ENCODE measurements at places on chromosomes 7 and 10.
A peak's percentile ranks its signal among the peaks of the same experiment; 100 is the strongest.

DNA sequence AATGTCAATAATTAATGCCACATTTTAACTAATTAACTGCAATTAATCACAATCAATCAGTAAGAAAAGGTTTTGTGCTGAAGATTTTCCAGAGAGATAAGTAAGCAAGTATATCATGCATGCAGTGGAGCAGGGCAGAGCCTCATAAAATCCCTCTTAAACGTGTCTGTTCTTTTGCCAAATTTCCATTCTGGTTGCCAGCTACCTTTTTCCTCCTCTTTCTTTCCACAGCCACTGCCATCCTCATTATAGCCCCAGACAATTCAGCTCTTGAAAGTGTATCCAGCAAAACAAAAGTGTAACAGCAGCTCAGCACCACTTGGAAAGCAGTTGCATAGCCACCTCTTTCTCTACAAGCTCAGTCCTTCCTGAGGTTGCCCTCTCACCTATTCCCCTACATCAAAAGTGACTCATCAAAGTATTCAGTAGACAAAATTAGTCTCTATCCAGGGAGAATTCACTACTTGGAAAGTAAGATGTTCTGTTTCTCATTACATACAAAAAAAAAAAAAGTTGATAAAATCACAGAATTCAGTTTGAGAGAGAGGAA, 26.9 kb upstream of the EPHB6 start:
- DNase-seq, result no peak

DNA sequence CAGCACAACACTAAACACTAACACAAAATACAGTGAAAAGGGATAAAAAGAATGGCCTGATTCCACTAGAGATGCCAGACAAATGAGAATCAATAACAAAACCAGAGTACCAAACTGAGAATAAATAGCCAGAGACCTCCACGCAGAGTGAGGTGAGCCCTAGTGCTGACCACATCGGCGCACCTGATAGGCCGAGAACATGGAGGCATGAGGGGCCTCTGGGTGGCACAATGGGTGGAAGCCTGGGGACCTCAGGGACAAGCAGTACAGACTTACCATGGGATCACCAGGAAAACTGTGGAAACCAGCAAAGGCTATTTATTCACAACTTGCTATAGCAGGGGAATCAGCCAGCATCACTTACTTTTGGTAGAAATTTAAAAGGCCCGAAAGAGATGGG, 1.8 kb upstream of the CSGALNACT2 start:
- no peak for DNase-seq

GRCh38 chr10:20034732-20035131, 218.5 kb downstream of the PLXDC2 start:
- no peak for DNase-seq

DNA sequence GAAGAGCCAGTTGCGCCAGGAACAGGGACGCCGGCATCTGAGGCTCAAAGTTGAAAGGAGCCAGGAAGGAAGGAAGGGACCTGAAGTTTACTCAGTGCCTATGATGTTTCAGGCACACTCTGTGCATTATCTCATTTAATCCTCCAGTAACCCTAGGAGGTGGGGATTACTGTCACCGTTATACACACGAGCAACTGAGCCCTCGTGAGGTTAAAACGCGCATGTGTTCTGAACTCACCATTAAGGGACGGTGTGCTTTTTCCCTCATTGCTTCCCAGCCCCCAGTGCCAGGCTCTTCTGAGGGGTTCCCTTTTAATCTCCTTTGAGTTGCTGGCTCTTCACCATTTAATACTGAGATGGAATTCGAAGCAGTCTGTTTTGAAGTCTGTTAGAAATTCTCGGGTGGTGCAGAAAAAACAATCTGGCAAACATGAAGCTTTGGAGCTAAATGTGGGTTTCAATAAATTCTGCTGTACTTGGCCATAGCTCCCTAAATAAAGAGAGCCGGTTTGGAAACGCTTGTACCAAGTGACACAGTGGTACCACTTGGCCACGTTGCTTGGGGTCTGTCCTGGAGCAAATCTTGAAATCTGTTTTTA, 102.2 kb downstream of the TAX1BP1 start:
- DNase-seq, result no peak

- no peak for DNase-seq
Measured at GRCh38 chr7:115024276-115024675, 102.4 kb downstream of the MDFIC start.

DNA sequence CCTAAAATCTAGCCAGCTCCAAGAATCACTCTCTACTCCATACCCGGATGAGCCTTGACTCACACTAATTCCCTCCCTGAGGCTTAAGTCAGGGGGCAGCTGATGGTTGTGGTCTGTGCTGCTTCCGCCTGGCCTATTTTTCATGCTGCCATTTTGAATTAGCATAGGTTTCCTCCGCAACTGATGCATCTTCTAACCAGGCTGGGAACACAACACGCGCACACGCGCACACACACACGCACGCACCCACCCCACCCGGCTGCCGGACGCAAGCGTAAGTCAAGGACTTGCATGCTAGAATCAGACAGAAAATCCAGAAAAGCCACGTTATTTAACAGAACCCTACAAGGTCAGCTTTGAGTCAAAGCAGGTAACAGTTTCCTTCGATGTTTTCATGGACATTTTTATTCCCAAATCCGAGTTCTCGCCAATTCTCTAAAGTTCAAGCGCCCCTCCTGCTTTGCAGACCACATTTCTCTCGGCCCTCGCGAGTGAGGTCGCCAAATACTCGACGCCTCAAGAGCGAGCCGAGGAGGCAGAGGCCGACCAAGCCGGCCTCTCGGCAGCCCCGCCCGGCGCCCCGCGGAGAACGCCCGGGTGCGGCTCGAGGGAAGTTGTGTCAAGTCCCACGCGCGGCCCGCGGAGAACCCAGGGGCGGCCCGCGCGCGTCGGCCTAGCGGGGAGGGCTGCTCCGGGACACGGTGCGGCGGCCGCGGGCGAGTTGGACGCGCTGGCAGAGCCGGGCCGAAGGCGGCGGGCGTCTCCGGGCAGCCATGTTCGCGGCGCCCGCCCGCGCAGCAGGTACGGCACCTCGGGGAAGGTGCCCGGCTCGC, 961 bp downstream of the SCRN1 start:
- DNase-seq, result peak; percentile 45

GRCh38 chr10:69107699-69108098, 16.3 kb upstream of the VPS26A start:
- DNase-seq, result no peak

- no peak for DNase-seq
Measured at GRCh38 chr7:6380310-6381095, 67.3 kb downstream of the DAGLB start.

DNA sequence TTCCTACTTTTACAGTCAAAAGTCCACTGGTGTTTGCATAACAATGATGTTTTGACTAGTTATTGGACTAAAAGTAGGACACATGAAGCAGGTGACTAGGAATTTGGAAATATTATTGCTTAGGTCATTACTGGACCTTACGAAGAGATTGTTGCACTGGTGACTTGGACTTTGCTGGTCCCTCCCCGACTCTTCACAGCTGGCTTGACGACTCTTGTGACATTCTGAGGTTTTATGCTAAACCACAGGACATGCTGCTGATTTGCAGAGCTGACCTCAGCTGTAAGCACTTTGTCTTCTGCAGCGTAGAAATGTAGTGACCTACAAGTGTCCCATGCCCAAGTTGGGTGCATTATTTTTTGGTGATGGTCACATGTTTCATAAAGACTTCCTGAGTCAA, 21.9 kb downstream of the PCBD1 start:
- no peak for DNase-seq

- no peak for DNase-seq
Measured at GRCh38 chr10:7421526-7421925, 10.7 kb upstream of the SFMBT2 start.

GRCh38 chr7:124152859-124153692, 120.2 kb upstream of the TMEM229A start:
- no peak for DNase-seq

DNA sequence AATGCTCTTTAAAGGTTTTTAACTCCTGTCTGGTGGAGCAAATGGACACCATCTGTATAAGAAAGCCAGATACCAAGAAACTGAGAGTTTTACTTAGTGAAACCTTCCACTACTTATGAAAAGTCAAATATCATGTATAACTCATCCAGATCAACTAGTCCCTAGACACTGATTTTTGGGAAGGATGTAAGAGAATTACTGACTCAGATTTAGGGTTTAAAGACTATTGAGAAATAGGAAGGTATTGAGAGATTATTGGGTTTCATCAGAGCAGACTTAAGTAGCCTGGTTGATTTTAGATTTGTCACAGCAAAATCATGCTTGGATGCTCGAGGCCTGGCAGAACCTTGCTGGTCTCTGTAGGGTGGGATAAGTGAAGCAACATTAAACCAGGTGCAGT, 3.1 kb downstream of the CSTF2T start:
- DNase-seq, result no peak

DNA sequence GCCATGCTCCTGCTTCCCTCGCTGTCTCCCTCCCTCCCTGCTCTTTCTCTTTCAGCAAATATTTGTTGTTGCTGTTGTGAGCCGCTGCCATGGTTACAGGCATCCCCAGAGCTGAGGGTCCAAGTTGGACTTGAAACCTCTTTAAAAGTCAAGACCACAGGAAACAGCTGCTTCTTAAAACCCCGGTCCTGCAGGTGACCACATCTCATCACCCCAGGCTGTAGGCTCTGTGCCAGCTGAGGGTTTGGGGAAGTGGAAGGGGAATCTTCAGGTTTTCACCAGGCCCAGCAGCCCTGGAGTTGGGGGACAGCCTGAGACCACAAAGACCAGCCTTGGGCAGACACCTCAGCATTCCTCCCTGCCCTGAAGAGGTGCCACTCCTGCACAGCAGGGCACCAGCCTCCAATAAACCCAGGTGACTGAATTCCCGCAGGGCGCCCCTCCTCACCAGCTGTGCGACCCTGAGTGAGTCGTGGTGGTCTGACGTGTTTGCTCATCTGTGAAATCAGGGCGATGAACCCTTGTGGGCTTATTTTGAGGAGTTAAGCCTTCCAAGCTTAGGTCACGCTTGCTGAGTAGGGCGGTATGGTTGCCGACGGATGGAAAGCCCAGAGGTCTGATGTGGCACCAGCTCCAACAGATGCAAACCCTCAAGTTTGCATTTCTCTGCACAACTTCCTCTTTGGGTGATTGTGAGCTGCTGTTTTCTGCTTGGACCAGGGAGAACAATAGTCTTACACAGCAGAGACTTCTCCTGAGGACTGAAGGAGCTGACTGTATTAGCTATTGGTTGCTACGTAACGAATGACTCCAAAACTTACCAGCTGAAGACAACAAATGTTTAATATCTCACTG, 24.8 kb downstream of the NPTX2 start:
- no peak for DNase-seq
